ENCODE measurements at places on chromosomes 12 and 14.

GRCh38 chr14:52031781-52032180 lies 37.1 kb downstream of the NID2 start:
- DNase-seq = no peak

DNA sequence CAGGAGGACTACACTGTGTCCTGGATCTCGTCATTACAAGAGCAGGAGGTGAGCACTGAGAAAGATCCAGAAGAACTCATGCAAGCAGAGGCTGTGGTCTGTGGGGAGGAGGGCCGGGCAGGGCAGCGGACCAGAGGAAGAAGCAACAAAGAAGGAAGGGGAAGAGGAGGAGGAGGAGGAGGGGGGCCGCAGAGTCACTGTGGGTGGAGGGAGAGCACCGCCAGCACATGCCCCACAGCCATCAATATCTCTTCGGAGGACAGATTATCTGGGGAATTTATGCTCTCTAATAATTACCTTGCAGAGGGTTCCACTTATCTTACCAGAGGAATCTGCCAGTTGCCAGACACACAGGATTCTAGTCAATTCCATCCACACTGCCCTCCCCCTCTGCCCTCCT lies 105.6 kb downstream of the DPF3 start:
- no peak for DNase-seq

DNA sequence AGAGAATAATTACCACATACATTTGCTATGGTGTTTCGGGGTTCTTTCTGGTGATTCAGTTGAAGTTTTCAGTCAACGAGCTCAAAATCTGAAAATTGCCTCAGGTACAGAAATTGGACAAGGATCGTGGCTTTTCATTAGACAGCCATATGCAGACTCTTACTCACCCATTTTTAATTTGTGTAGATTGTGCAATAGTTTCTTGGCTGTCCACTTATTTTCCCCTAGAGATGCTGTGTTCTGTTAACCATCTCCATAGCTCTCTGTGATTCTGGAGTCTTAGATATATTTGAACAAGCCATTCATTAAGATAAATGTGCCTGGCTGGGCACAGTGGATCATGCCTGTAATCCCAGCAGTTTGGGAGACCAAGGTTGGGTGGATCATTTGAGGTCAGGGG lies 497.1 kb upstream of the RPL10L start:
- DNase-seq = no peak

GRCh38 chr12:24741216-24741615 lies 207.7 kb downstream of the BCAT1 start:
- DNase-seq = no peak

GRCh38 chr12:1322821-1323220 lies 271.6 kb downstream of the FBXL14 start:
- DNase-seq = no peak

- no peak for DNase-seq
Measured at GRCh38 chr14:55401751-55402150, 9.9 kb downstream of the ATG14 start.

DNA sequence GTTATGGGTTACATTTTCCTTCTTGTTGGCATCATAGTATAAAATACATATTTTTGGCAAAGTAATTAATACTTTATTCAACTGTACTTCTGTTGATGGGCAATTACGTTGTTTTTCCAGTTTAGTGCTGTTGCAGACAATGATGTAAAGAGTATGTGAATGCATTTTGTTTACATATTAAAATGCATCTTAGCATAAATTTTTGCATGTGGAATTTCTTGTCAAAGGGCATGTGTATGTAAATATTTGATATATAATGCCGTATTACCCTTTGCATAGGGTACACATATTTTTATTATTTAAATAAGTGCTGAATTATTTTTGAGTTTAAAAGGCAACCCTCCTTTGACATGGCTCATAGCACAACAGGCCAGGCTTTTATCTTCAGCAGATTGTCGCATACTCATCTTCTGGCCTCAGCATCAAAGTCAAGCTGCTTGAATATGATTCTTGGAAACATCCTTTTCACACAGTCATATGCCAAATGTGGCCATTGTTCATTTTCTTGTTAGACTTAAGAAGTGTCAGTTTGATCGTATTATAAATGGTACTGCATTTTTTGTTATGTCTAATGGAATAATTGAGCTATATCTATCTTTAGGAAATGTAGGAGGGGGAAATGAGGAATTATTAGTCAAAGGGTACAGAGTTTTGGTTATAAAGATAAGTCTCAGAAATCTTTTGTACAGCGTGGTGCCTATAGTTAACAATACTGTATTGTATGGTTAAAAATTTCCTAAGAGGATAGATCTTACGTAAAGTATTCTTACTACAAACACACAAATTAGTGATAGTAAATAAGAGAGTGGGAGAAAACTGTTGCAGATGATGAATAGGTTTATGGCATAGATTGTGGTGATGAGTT lies 138.5 kb downstream of the FUT8 start:
- no peak for DNase-seq

DNA sequence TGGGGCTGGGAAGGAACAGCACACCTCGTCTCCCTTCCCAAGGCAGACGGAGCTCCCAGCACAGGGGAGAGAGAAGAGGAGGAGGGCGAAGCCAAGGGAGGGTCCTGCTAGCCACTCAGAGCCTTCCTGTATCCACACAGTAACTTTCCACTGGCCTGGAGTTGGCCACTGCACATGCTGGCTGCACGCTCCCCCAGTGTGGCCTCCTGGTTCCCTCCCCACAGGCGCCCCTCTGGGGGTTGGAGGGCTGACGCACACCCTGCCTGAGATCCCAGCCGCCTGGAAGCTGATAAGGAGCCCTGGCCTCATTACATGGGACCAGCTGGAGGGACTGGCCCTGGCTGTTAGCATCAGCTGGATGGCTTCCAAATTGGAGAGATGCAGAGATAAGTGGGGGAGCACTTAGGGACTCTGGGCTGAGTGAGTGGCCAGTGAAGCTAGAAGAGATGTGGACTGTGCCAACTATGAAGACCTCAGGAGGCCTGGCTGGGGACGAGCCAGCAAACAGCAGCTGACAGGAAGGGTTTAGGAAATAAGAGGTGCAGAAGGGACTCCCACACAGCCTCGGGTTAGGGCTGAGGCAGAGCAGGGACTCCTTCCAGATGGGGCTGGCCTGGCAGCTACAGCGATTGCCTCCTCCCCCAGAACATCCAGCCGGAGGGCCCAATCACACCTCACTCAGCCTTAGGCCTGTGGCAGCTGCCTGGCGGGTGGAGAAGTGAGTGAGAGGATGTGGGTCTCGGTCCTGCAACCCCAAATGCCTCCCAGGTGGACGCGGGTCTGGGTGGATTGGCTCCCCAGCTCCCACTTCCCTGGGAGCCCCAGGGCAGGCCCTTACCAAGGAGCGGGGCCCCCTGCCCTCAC lies 26.3 kb upstream of the BCDIN3D start:
- no peak for DNase-seq

DNA sequence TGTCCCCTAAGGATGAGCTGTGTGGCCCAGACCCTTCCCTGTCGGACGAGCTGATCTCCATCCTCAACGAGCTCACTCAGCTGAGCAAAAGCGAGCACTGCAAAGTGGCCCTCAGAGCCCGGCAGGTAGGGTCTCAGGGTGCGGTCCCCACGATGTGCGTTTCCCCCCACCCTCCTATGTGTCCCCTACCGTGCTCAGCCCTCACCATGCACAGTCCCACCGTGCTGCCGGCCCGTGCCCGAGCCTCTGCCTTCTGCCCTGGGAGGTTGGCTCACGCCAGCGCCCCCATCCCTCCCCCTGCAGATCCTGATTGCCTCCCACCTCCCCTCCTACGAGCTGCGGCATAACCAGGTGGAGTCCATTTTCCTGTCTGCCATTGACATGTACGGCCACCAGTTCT lies 86.6 kb downstream of the FOXN4 start:
- DNase-seq = no peak

GRCh38 chr12:2344885-2345284 lies 292.1 kb downstream of the CACNA1C start:
- no peak for DNase-seq

- DNase-seq = no peak
Measured at GRCh38 chr14:83561261-83561660, 1968.7 kb upstream of the FLRT2 start.

DNA sequence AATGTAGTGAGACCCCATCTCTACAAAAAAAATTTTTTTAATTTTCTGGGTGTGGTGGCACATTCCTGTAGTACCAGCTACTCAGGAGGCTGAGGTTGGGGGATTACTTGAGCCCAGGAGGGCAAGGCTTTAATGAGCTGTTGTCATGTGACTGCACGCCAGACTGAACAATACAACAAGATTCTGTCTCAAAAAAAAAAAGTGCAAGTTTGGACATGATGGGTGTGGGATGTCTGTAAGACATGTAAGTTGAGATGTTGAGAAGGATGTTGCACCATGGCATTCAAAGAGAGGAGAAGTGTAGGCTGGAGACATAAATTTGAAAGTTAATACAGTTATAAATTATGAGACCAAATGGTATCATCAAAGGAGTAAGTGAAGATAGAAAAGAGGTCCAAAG lies 23.5 kb downstream of the YEATS4 start:
- no peak for DNase-seq

DNA sequence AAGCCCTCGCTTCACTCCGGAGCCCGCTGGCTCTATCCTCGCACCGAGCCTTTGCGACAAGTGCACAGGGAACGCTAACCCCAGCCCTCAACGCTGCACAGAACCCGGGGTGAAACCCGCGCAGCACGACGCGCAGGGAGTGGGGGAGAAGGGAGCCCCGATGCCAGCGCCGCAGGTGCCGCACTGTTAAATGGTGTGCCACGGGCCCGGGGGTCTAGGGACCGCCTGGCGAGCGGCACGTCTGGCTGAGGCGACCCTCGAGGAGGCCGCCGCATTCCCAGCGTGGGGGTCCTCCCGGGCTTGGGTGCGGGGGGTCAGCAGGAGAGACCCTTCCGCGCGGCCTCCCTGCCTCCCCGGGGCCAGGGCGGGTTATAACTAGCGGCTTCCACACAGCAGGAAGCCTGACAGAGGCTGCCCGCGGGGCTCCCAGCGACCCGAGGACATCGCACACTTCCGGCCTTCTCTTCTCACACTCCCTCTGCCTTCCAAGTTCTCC lies 23.8 kb upstream of the LRTM2 start:
- DNase-seq = no peak

GRCh38 chr12:77357655-77358054 lies 292.3 kb upstream of the E2F7 start:
- no peak for DNase-seq

DNA sequence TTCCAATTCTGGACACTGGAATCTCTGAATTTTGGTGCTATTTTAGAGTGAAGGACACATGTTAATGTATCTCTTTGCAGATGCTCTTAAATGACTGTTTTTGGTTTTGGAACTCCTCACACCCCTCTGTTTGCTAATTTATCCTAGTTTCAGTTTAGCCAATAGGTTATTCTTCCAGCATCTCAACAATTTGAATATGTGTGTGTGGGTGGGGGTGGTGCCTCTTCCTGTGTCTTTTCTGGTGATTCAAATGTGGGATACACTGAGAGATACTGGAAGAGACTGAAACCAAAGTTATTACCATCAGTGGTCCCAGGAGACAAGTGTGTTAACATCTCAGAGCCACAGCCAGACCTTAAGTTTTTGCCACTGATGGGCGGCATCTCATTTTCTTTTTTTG lies 1317.4 kb upstream of the TMEM132C start:
- no peak for DNase-seq

- DNase-seq = no peak
Measured at GRCh38 chr12:130121226-130122000, 40.9 kb upstream of the FZD10 start.

GRCh38 chr14:86057018-86057667 lies 527.2 kb downstream of the FLRT2 start:
- DNase-seq = no peak

DNA sequence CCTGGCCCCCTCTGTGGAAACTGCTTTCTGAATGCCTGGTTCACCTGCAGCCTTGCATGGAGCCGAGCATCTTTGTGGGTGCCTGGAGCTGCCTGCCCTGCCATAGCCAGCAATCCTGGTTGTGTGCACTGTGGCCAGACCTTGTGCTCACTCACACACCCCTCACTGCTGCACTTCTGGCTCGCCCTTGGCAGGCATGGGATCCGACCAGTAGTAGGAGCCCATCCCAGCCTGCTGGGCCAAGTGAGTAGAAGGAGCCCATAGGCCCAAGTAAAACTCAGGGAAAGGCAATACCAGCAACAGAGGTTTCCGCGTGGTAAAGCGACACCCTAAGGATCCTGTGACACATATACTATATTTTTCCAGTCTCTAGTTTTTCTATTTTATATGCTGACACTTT lies 270.0 kb upstream of the NAV3 start:
- no peak for DNase-seq

GRCh38 chr14:101201535-101202151 lies 298.1 kb upstream of the RTL1 start:
- DNase-seq = no peak

DNA sequence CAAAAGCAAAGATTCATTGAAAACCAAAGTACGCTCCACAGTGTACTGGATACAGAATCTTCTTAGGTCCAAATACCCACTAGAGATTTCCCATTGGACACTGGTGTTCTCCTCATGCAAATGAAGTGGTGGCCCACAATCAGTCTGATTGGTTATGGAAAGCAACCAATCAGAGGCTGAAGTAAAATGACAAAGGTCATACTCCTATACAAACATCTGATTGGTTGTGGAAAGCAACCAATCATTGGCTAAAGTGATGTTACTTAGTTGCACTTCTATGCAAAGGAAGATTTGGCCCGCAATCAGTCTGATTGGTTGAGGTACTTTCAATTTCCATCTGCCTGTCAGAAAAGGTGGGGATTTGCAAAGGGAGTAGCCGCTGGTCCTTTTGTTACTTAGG lies 1.3 kb upstream of the WASHC3 start:
- DNase-seq = no peak

- no peak for DNase-seq
Measured at GRCh38 chr14:79395061-79395460, 816.2 kb downstream of the DIO2 start.

- DNase-seq = no peak
Measured at GRCh38 chr12:11693601-11694000, 44.1 kb downstream of the ETV6 start.

DNA sequence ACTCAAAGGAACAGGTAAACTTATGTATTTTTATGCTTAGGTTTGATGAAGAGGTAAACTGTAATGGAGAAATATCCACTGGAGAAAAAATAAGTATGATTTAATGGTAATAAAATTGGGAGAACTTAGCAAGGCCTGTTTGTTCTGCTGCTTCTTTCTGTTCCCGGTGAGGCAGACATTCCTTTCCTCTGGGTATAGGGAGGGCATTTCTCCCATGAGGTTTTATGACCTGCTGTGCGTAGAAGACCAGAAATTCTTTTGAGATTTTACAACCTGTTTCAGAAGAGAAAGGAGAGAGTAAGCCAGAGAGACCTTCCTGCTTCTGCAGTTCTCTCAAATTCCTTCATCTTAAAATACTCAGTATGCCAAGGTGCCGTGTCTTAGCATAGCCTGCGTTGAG lies 139.4 kb upstream of the RMST start:
- DNase-seq = no peak

- no peak for DNase-seq
Measured at GRCh38 chr14:54133896-54134295, 177.3 kb upstream of the BMP4 start.

DNA sequence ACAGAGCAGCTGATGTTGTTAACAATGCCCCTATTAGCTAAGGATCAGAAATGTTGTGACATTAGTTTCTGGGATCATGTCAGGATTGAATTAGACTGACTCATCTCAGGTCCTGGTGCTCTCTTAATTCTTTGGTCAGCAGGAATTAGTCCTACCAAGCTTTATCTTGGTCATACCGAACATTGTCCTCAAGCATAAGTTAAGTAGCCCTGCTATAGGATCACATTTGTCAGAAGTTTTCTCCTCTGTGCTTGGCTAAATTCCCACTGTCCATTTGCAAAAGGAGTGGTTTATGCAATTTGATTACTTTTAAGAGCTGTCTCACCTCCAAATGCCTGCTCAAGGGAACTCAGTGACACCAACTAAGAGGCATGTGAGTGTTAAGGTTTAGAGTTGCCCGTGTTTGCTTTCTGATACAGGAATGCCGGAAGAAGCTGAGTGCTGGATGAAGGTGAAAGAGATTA lies 48.4 kb upstream of the IFNG-AS1 start:
- no peak for DNase-seq
